ENCODE measurements at places on chromosomes 5 and 9. TPM values are rescaled to one million over a fixed set of nuclear protein-coding genes. Genes with fewer than 3 reads are reported as not detected.
A peak's percentile ranks its signal among the peaks of the same experiment; 100 is the strongest.

Gene TMEM174
- total RNA-seq = not detected

- DNase-seq = no peak
Measured at GRCh38 chr5:155989879-155990278, 337.1 kb upstream of the SGCD start.

GRCh38 chr5:1246711-1247431 lies 21.7 kb downstream of the SLC6A18 start:
- peak; percentile 48 for DNase-seq

GRCh38 chr9:133569891-133570690 lies 35.6 kb downstream of the ADAMTSL2 start:
- no peak for DNase-seq

DNA sequence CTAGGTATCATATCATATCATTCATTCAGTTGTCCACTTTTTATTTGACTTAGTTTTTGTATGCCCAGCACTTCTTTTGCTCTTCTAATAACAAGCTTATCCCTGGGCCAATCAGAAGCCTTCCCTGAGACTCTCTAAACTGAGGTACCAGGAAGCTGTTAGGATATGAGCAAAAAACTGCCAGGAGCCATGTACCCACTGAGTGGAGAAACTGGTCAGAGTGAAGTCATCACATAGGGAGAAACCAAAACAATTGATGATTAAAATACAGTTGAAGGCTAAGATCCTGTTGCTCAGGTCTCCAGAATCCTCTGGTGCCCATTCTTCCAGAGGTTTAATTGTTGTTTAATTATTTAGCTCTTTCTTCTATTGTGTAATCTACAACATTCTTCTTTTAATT lies 120.2 kb downstream of the KIAA0825 start:
- no peak for DNase-seq

Gene GPR151
- total RNA-seq = not detected

DNA sequence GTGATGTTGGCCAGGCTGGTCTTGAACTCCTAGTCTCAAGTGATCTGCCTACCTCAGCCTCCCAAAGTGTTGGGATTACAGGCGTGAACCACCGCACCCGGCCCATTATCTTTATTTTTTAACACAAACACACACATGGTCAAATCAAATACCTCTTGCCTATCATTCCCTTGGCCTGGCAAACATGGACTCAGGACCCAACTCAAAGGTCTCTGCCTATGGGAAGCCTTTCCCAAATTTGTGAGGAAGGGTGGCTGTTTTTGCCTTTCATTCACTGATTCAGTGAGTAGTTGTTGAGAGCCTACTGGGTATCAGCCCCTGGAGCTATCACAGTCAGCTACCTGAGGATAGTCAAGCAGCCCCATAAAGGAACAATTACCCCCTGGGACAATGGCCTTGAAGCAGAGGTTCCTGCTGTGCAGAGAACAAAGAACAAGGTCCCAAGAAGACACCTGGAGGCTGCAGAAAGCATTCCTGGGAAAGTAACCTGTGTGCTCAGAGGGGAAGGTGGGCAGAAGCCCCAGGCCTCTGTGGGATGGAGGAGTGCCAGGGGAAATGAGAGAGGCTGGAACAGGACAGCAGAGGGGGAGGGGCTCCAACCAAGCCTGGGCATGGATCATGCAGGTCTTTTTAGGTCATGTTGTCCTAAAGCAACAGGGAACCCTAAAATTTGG lies 126.4 kb downstream of the CRB2 start:
- no peak for DNase-seq

GRCh38 chr5:119596046-119596445 lies 33.3 kb upstream of the FAM170A start:
- no peak for DNase-seq

Gene PCDHB10
- total RNA-seq = 0.79 TPM

Gene PKN3
- 4.1 TPM for total RNA-seq

Gene TAF11L10
- total RNA-seq = not detected

DNA sequence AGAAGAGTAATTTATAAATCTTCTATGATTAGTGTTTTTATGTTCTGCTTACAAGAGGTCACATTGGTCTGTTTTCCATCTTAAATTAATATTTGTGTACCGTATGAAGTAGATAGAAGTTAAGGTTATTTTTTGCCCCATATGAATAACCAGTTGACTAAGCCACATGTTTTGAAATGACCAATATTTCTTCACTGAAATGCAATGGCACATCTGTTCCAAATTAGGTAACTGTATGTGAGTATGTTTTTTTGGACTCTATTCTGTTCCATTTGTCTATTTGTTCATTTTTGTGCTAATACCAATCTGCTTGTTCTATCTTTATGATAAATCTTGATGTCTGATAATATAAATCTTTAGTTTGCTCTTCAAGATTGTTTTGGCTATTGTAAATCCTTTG lies 17.7 kb downstream of the JAK2 start:
- no peak for DNase-seq

- no peak for DNase-seq
Measured at GRCh38 chr5:135373736-135374515, 25.1 kb downstream of the MACROH2A1 start.

GRCh38 chr5:80754900-80755299 lies 100.1 kb upstream of the DHFR start:
- no peak for DNase-seq

- no peak for DNase-seq
Measured at GRCh38 chr5:137561608-137562007, 62.5 kb upstream of the SPOCK1 start.

Gene SLC1A1
- total RNA-seq = 1.8 TPM

DNA sequence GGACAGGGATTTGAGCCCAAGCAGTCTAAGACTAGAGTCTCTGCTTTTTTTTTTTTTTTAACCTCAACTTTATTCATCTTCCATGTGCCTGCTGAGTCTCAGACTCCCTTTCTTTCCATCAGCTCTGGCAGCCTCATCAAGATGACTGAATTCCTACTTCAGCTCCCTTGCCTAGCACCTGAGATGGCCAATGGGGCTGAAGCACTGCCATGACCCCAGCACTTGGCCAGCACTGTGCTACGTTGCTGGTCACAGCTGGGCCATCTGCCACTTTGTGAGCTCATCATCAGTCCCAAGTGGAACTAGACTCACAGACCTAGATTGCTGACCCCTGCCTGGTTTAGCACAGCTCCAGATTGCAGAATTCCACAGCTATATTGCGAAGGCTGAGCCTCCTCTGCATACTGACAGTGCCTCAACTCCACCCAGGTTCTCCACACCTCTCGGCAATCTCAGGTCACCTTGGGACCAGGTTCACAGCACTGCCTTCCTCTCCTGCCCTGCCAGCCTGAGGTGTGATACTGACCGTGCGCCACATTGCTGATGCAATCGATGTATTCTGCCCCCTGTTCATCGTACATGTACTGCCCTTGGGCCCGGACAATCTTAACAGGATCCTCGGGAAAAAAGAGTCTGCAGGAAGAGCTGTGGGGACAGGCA lies 1.6 kb downstream of the PHYKPL start:
- DNase-seq = peak; percentile 51

GRCh38 chr9:112002847-112003457 lies 106.3 kb downstream of the UGCG start:
- no peak for DNase-seq

Gene PCDHAC2
- total RNA-seq = 0.22 TPM

GRCh38 chr9:36214571-36214970 lies 23.9 kb downstream of the CLTA start:
- no peak for DNase-seq

GRCh38 chr9:68446836-68447235 lies 90.4 kb downstream of the PGM5 start:
- DNase-seq = no peak

- no peak for DNase-seq
Measured at GRCh38 chr9:74322661-74323314, 174.3 kb upstream of the RORB start.

Gene CSF1R
- 83.9 TPM for total RNA-seq

DNA sequence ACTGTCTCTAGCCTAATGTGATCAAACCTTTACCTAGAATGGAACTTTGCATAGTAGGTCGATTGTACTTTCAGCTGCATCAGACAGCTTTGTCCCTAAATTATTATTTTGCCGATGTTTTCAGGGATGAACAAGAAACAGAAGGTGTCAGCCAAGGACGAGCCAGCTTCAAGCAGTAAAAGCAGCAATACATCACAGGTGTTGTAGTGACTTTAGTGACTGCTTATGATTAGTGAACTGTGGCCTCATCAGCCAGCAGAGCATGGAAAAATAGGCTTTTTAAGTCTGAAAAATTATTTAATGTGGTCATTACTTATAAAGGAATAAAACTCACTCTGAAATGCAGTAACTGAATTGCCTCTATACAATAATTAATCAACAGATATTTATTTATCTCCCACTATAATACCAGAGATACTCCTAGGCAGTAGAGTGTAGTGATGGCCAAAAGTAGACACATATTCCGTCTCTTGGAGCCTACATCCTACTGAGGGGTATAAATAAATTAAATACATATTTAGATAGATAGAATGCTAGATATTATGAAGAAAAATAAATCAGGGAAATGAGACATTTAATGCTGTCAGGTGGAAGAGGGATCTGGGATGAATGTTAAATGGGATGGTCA lies 166.3 kb downstream of the PARP8 start:
- no peak for DNase-seq

GRCh38 chr9:109969011-109969410 lies 189.0 kb downstream of the PALM2AKAP2 start:
- DNase-seq = no peak

DNA sequence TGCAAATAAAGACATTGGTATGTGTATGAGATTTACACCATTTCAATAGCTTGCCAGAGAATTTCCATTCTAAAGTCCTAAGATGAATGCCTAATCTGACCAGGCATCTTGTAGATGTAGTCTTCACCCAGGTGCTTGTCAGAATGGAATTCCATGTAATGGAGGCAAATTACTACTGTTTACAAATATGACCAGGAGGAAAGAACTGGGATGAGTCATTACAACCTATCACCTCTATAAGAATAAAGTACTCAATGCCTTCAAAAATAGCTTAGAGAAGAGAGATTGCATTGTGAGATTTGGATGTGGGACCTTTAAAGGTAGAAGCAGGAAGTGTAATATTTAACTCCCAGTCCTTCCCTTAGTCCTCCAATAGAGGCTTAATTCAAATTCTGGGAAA lies 507.0 kb upstream of the PTGER4 start:
- no peak for DNase-seq

DNA sequence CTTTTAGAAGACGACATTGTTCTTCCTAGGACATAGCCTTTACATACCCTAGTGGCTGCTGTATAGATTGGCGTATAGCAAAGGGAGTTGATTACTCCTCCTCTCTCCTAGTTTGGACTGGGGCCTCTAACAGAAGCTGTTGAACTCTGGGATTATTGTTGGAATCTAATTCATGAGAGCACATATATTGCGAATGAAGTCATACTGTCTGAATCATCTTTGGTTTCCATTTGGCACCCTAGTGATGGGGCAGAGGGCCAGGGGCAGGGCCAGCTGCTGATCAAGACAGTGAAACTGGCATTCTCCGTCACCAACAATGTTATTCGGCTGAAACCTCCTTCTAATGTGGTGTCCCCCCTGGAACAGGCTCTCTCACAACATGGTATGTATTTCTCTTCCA lies 40.3 kb downstream of the NUP188 start:
- no peak for DNase-seq

DNA sequence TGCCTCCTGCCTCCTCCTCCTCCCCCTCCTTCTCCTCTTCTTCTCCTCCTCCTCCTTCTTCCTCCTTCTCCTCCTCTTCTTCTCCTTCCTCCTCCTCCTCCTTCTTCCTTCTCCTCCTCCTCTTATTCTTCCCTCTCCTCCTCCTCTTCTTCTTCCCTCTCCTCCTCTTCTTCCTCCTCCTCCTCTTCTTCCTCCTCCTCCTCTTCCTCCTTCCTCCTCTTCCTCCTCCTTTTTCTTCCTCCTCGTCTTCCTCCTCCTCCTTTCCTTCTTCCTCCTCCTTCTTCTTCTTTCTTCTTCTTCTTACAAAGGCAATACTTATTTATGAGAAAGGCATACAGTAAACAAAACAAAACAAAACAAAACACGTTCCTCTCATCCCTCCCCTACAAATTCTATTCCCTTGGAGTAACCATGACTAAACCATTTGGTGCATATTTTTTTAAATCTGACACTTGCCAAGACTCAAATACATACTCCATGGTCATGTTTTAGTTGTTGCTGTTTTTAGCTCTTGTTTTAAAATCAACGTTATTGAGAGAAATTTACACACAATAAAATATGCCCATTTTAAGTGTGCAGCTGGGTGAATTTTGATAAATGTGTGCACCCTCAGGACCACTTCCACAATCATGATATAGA lies 135.6 kb downstream of the FOXD1 start:
- no peak for DNase-seq

- DNase-seq = no peak
Measured at GRCh38 chr5:56803025-56803424, 12.3 kb upstream of the MAP3K1 start.

DNA sequence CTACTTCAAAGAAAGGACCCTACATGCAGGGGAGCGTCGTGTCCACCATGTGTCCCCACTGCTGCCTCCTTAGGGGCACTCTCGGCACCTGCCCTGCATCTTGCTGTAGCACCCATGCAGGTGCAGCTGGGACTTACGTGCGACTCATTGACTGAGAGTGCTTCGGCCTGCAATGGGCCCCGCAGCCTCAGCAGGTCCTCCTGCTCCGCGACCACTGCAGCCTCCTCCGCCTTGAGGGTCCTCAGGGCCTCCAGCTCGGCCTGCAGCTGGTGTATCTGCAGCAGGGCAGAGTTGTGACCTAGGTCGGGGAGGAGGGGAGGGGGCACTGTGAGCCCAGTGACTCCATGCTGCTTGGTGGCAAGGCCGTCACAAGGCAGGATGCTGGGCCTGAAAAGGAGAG lies 27.1 kb downstream of the ARPC5L start:
- no peak for DNase-seq

Gene MBLAC2
- 4.8 TPM for total RNA-seq

- no peak for DNase-seq
Measured at GRCh38 chr5:139739150-139739974, 56.2 kb upstream of the PSD2 start.

DNA sequence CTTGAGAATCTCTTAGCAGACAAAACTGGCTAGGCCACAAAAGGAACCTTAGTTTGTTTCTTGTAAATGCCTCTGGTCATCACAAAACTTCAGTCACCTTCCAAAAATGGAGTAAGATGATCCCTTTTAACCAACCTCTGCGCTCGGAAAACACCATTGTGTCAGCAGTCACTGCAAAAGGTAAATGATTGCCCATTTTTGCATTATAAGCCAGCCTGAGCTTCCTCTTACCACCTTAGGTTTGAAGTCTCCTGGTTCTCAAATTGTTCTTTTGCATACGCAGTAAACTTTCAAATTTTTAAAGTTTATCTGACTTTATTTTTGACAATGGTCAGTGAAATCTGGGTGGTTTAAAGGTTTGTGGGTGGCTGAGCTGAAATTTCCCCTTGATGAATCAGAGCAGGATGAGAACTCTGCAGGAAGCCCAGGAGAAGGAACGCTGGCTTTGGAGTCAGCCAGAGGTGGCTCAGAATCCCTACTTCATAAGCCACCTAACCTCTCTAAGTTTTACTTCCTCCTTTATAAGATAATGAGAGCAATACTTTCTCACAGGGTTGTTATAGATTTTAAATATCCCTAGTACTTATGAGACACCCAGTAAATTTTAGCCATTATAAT lies 131.4 kb downstream of the MED10 start:
- no peak for DNase-seq
